NCI-H2081 (cell line): ENCODE measurements at places on chromosomes 4 and X.

- DNase-seq, result no peak
These were observed 23.4 kb upstream of the SLC10A7 start for GRCh38 chr4:146545102-146545501.

DNA sequence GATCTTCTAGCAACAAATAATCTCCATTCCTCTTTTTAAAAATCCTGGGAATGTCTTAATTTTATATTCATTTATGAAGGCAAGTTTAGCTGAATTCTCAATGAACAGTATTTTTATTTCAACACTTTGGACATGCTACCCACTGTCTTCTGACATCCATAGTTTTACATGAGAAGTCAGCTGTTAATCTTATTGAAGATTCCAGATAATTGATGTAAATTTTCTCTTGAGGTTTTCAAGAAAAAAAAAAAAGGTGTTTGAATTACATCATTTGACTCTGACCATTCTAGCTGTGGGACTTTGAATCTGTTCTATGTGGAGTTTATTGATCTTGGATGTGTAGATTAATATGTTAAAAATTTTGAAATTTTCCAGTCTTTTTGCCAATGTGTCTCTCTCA is 28.0 kb downstream of the PDHA2 start:
- peak; percentile 2 for DNase-seq

DNA sequence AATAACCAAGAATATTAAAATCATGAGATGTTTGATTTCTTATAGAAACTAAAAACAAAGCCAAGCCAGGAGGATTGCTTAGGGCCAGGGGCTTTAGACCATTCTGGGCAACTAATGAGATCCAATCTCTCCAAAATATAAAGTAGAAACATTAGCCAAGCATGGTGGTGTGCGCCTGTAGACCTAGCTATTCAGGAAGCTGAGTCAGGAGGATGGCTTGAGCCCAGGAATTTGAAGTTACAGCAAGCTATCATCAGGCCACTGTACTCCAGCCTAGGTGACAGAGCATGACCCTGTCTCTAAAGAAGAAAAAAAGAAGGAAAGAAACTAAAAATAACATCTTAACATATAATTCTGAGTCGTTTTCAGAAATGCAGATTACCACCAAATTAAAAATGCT is 96.7 kb downstream of the NAF1 start:
- DNase-seq, result no peak

GRCh38 chrX:95427389-95427788 is 1257.3 kb upstream of the DIAPH2 start:
- DNase-seq, result no peak

- no peak for DNase-seq
These were observed 52.4 kb downstream of the MAPK10 start for GRCh38 chr4:86307432-86307831.

GRCh38 chrX:78769946-78770345 is 22.4 kb downstream of the LPAR4 start:
- DNase-seq, result no peak

GRCh38 chrX:2676794-2677675 is 14.1 kb upstream of the CD99 start:
- no peak for DNase-seq

GRCh38 chr4:10086506-10087120 is 30.0 kb downstream of the WDR1 start:
- DNase-seq, result no peak

GRCh38 chr4:77605210-77605902 is at the start of gene CXCL13:
TSS of gene CXCL13 (plus strand) at chr4:77605820. CDS start at chr4:77605866, 46 bp downstream.
- no peak for DNase-seq

GRCh38 chr4:1466034-1466862 is 60.0 kb upstream of the NKX1-1 start:
- no peak for DNase-seq

- no peak for DNase-seq
These were observed 251.7 kb upstream of the ANKRD50 start for GRCh38 chr4:124964251-124964650.

- DNase-seq, result no peak
These were observed 69.2 kb downstream of the PLS3 start for GRCh38 chrX:115630204-115630603.

- no peak for DNase-seq
These were observed 146.0 kb upstream of the CPEB2 start for GRCh38 chr4:14856062-14856933.

DNA sequence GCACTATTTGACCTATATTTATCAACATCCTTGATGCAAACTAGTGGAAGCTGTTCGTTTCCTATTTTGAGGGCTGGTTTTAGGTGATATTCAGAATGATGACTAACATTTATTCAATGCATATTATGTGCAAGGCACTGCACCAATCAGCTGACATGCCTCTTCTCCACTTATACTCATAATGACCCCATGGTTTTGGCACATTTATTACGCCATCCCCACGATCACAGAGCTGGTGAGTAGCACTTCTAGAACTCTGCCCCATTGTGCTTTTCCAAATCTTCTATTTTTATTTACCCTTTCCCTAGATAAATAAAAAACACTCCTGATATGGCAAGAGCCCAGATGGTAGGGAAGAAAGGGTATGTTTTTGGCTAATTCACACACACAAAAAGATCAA is 13.1 kb downstream of the SCML1 start:
- no peak for DNase-seq

- no peak for DNase-seq
These were observed 56.0 kb upstream of the ESX1 start for GRCh38 chrX:104310657-104311254.

DNA sequence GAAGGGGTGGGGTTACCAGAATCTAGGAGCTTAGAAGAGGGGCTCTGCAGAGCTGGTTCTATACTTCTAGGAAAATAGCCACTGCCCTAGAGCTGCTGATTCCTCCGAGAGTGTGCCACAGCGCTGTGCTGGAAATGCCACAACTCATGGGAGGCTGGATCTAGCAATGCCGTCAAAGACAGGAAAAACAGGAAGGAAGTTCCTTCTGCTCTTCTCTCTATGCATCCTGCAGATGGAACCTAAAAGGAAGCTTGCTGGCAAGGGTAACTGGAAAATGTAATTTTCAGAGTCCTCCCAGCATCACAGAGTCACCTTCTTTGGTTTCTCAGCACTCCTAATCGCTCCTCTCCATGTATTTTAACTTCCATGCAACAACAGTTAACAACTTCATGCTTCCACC is 121.2 kb upstream of the TLL1 start:
- no peak for DNase-seq

GRCh38 chrX:134679221-134679620 is 20.9 kb upstream of the PLAC1 start:
- no peak for DNase-seq

DNA sequence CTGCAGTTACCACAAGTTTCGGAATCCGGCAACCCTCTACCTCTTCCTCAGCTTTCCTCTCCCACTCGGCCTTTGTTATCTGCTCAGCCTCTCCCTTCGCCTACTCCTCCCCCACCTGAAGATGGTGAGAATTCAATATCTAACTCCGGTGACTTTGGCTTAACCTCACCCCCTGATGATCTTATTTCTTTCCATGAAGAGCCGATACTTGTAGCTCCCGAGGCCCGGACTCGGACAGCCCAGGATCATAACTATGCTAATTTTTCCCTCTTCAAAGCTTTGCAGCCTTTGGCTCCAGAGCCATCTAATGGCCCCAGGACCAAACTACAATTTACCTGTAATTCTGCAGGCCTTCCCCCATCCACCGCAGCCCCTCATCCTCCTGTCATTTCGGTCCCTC is 32.0 kb upstream of the MGST2 start:
- peak; percentile 54 for DNase-seq

DNA sequence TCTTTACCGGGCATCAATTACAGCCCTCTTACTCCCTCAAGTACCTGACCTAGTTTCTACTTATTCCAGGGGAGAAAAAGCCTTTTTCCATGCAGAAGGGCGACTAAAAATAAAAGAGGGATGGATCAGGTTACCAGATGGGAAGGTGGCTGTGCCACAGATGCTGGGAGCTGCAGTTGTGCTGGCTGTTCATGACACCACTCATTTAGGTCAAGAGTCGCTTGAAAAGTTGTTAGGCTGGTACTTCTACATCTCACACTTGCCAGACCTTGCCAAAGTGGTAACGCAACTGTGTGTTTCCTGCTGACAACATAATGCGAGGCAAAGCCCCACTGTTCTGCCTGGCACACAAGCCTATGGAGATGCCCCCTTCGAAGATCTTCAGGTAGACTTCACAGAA is 148.4 kb upstream of the FGF16 start:
- DNase-seq, result no peak

GRCh38 chr4:166675411-166675810 is 558.9 kb downstream of the SPOCK3 start:
- DNase-seq, result no peak

- DNase-seq, result no peak
These were observed 121.2 kb downstream of the GASK1B start for GRCh38 chr4:158051401-158052235.

DNA sequence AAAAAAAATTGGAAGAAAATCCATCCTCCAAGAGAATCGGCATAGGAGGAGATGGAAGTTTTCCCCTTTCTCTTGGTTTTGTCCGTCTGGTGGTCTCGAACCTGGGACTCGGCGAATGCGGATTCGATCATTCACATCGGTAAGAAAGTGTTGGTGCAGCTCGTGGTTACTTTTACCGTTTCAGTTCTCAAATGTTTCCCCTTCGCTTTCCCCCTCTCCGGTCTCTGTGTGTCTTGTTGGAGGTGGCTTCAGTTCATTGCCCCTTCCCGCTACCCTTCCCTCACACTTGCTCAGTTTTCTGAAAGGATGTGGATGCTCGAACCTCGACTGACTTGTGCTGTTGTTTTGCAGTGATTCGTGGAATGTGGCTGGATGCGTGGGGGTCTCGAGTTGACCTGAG is 840 bp downstream of the GRID2 start:
- DNase-seq, result no peak

DNA sequence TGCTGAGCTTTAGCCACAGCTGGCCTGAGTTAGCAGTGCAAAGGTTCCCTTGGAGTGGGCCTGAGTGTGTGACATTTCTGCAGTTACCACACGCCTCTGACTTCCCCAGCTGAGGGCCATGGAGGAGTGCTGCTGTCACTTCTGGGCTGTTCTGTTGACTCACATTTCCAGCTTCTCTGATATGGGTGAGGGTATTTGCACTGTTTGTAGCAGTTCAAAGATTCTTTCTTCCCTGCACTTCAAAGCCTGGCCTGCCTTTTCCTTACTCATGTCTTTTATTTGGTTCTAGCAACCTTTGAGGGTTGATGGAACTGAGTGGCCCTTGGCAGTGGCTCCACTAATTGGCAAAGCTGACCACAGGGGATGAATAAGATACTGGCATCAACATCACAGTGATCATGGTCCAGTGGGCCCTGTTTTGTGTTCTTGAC is 26.4 kb upstream of the SCML1 start:
- no peak for DNase-seq
